Lung microvascular endothelial cell (primary cell): ENCODE measurements at places on chromosomes 7 and 10.

DNA sequence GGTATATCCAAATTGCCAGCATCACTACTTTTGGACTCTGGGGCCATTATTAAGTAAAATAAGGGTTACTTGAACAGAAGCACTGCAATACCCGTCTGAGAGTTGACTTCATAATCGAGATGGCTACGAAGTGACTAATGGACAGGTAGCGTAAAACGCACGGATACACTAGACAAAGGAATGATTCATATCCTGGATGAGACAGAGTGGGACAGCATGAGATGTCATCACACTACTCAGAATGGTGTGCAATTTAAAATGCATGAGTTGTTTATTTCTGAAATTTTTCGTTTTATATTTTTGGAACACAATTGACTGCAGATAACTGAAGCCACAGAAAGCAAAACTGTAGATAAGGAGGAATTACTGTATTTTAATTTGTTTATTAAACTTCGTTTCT lies 421.5 kb upstream of the LRGUK start:
- DNase-seq, result peak; percentile 87

DNA sequence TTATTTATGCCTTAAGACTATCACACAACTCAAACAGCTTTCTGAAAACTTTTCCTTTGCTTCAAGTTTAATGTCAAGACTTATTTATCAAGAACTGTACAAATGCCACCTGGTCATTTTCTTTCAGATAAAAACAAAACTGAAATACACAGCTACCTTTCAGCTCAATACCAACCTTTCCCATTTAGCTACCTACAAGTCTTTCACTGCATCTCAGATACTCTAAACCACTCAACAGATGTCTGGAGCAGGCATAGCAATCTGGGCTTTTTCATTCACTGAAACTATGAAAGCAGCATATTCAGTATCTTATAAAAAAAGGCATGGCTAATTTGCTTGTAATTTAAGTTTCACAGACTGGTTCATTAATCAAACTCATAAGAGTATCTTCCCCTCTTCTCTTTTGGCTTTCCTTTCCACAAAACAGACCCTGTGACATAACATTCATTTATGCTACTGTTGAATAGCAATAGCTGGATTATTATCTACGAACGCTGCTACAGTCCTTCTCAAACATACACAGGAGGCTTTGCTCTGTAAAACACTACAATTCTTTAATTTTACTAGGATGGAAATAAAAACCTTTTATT lies 8.2 kb downstream of the TRA2A start:
- DNase-seq, result no peak

- DNase-seq, result peak; percentile 55
Measured at GRCh38 chr7:81768951-81769778, 682 bp downstream of the HGF start.

DNA sequence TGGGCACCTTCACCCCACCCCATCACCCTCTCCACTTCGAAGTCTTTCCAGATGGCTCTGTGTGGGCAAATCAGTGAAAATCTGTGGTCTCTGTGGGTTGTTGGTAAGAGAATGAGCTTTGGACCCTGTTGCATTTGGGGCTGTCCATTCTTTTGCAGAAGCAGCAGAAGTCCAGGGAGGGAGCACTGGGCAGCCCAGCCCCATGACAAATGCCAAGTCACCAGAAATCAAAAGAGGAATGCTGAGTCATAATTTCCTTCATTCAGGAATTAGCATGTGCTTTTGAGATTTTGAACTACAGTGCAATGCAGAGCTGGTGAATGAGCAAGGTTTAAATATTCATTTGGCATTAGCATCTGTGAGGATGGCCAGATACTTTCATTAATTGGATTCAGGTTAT lies 556.2 kb downstream of the LRMDA start:
- DNase-seq, result peak; percentile 8

- DNase-seq, result no peak
Measured at GRCh38 chr10:107480781-107481180, 316.3 kb upstream of the SORCS1 start.

DNA sequence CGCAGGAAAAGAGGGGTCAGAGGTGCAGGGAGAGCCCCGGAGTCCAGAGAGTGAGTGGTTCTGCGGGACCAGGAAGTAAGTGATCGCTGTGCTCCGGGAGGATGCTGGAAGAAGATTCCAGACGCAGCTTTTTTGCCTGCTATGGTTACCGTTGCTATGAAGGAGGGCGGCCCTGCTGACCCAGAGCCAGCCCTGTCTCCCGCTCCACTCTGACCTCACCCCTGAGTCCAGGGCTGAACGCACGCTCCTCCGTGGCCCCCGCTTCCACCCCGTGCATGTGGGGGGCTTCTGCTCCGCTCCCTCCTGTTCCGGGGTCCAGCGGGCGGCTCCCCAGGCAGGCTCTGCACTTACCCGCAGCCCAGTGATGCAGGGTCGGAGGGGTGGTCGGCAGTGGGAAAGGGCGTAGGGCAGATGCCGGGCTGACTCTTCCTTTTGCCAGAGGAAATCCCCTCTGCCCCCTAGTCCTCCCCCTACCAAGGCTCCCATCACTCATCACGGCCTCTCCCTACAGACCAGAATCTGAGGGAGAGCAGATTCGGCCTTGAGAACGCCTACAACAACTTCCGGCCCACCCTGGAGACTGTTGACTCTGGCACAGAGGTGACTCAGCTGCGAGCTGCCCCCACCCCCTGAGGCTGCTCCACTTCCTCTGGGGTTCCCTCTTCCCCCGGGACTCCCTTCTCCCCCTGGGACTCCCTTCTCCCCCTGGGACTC lies 2.7 kb upstream of the MUC17 start:
- peak; percentile 76 for DNase-seq

- DNase-seq, result no peak
Measured at GRCh38 chr10:79505829-79506228, 6.5 kb upstream of the EIF5AL1 start.

DNA sequence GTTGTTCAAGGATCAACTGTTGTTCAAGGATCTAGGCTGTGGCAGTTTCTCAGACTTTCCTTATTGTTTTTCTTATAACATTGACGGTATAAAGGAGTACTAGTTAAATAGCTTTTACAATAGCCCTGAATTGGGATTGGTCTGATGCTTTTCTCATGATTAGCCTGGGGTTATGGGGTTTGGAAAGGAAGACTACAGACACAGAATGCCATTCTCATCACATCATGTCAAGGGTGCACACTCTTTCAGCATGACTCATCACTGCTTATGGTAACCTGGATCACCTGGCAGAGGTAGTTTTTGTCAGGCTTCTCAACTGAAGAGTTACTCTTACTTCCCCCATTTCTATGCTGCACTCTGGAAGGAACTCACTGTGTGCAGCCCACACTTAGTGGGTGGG lies 194.2 kb upstream of the NPSR1 start:
- no peak for DNase-seq

DNA sequence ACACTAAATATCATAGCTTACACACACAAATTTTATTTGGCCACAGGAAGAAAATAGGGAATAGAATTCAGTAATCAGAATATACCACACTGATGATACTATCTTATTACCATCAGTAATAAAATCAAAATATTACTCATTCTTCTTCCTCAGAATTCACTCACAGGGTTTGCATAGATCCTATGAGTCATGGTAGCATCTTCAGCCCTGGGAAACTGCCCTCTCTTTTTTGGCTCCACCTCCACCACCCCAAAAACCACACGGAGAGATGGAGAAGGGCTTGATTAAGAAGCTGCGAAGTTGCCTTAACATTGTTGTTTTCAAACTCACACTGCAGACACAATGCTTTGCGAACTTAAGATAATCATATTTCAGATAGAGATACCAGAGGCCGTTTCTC lies 154.1 kb upstream of the AHR start:
- no peak for DNase-seq
